Stimulated activated CD4-positive, alpha-beta T cell treated with anti-CD3 and anti-CD28 coated beads, Interleukin-12 subunit alpha, Interleukin-12 subunit beta, amount 100 ng/mL, for 4 hours (primary cell): ENCODE measurements at places on chromosomes 3 and 15.

DNA sequence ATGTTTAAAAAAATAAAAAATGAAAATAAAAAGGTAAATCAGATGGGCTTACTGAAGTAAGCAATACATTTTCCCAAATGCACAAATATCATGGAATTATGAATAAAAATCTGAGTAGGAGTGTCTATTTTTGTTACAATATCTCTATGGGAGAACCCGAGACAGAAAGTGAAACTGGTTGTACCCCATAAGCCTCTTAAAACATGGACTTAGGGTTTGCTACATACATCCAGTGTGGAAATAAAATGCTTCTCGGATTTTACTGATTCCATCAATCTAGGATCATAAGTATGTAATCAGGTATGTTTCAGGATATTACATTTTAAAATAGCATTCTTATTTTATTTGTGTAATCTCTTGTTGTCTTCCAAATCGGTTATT, 177.8 kb upstream of the CDIN1 start:
- DNase-seq, result no peak

DNA sequence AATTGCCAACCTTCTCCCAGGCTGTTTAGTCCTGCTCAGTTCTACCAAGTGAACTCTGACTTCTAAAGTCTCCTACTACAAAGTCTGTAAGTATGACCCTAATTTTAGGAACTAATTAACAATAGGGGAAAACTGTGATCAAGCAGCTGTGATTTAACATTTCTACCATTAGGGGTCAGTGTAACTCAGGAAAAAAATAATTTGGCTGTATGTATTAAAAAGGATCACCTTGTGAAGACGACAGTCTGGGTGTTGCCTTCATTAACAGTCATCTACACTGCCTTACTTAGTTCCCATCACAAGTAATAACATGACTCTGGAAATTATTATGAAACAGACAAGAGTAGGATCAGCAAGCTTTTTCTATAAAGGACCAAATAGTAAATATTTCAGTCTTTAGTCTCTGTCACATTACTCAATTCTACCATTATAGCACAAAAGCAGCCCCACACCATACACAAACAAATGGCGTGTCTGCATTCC, 4.2 kb upstream of the NPHP3 start:
- DNase-seq, result no peak

GRCh38 chr15:73930790-73931281, 4.6 kb downstream of the LOXL1 start:
- no peak for DNase-seq

- no peak for DNase-seq
Observed at GRCh38 chr3:90069748-90070147, 962.3 kb downstream of the EPHA3 start.

DNA sequence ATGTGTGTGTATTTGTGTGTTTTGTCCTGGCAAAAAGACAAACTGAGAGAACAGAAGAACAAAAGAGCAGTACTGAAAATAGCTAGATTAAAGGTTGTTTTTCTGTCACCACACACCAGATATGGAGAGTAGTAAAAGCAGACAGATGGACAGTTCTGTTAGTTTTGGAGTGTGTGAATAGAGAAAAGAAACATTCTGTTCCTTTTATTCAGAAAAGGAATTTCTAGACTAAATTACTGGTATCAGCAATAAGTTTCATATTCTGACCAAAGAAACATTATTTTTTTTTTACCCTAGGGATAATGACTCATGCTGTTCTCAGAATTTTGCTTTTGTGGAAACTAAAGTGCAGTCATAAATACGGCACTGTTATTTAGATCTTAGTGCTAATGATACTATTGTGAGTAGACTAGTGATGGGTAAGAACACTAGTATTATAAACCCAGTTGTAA, 32.9 kb downstream of the PIK3CA start:
- no peak for DNase-seq

- DNase-seq, result no peak
Observed at GRCh38 chr3:24834442-24834841, 339.8 kb upstream of the THRB start.

- DNase-seq, result no peak
Observed at GRCh38 chr3:80770106-80771074, 991.1 kb downstream of the GBE1 start.
